Thymus (tissue), 14 donors: ENCODE measurements at places on chromosomes 5 and 9.

GRCh38 chr9:12815888-12816287 is 41.1 kb downstream of the LURAP1L start:
- no peak for DNase-seq

DNA sequence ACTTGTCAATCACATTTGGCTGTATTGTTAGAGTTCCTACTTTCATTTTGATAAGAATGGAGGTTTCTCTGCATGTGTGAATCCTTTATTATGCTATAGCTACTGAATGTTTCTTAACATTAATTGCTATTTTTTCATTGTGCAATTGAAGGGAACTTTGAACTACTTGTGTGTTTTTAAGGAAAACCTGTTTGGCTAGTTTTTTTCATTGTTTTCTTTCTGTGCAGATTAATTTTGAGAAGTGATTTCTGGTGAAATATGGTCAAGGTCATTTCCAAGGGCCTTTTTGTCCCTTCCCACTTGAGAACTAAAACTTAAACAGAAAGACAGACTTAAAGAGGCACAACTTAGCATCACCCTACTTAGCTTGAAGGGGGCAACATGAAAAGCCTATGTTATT is 1309.2 kb upstream of the WWC1 start:
- DNase-seq = no peak

GRCh38 chr9:130237076-130237475 is 28.5 kb upstream of the HMCN2 start:
- DNase-seq = no peak

- no peak for DNase-seq
These were observed 23.7 kb upstream of the MROH2B start for GRCh38 chr5:41094871-41095270.

DNA sequence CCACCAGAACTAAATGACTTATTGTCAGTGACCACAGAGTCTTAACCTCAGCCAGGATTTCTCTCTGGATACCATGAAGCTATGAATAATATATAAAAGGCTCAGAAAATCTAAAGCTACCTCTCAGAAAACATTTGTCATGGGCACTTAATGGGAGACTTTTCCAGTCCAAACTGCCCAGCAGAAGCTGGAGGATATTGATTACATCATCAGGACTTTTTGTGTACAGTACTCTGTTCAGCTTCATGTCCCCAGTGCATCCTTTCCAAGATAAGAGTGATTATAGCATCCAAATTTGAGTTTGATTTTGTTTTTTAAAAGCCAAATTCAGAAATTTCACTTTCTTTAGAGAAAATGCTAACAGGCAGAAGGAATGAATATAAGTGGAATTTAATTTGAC is 123.9 kb upstream of the C6 start:
- DNase-seq = no peak

GRCh38 chr5:1772634-1773033 is 27.0 kb downstream of the MRPL36 start:
- no peak for DNase-seq

GRCh38 chr9:29200650-29201049 is 1627.4 kb upstream of the C9orf72 start:
- no peak for DNase-seq

DNA sequence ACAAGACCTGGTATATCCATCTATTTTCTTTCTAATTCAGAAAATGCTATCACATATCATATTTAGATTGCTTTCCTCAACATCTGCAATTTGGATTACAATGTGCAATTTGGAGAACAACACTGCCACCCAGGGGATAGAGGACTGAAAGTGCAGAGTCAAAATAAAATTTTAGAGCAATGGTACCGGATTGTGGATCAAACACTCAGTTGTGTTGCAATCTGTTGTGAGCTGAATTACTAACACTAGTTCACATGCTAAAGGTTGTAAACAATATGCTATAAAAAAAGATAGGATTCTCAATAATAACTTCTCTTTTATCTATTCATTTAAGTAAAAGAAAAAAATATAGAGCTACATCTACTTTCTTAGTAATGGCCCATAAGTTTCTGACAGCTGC is 11.9 kb upstream of the SRFBP1 start:
- peak; percentile 42 for DNase-seq

- no peak for DNase-seq
These were observed 288.0 kb downstream of the ICE1 start for GRCh38 chr5:5710471-5710870.

DNA sequence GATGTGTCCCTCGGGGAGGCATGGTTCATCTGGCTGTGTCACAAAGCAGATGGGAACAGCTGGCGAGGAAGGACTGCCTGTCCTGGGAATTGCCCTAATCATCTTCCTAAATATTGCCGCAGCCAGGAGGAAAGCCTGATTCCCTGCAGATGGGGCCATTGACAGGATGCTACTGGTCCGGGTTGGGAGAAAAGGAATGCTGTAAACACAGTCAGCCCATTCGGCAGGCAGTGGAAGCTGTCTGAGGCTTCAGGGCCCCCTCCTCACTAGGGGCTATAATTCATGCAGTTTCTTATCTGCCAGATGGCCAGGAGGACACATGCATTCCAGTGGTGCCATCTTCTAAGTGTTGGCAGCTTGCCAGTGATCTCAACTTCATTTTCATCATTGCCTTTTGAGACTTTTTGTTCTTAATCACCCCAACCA is 110.3 kb downstream of the KCNIP1 start:
- no peak for DNase-seq

- DNase-seq = no peak
These were observed 181.8 kb downstream of the GADD45G start for GRCh38 chr9:89786655-89787054.

- no peak for DNase-seq
These were observed 235.5 kb upstream of the ZNF608 start for GRCh38 chr5:124981901-124982300.

GRCh38 chr5:139245637-139246339 is 47.6 kb upstream of the SIL1 start:
- DNase-seq = no peak

DNA sequence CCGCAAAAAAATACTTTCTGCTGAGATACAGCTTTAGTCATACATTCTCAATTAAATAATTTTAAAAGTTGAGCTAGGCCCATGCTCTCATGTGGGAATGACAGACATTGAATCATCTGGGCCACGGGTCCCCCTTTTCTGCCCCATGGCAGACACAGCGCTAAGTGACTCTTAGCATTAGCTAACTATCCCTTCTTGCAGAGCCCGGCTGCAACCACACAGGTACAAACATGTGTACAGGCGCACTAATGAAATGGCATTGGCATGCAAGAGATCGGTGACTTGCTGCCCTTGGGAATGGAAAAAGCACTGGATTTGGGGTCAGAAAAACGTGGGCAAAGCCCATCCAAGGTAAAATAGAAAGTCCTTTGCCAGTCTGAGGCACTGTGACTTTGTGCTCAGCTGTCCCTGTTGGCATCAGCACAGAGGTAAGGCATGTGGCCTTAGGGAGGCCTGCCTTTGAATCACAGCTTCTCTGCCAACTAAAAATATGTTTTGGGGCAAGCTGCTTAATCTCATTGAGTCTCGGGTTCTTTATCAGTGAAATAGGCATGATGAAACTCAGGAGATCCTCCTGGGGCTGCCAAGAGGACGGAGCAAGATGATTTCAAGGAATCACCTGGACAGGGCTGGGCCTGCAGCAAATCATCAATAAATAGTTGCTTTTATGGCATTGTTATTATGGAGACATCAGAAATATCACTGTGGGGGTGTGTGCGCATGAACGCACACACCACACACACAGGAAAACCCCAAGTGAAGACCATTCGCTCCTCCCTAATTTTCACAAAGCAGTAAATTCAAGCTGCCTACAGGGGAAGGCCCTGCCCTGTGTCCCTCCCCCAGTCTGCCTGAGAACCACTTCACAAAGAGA is 54.2 kb downstream of the WHRN start:
- no peak for DNase-seq

DNA sequence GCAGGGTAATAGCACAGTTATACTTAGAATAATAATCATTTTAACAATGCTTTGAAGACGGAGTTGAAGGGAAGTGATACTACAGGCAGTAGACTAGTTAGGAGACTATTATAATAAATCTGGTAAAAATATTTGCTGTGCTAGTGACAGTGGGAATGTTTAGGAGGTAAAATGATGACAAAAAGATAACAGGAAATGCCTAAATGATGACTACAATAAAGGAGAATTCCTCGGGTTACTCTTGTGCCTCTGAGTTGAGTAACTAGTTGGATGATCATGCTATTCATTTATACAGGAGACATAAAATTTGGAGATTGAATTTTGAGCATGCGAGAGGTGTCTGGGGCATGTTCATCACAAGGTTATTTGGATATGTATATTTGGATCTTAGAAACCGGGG is 32.2 kb upstream of the PAM start:
- DNase-seq = no peak

DNA sequence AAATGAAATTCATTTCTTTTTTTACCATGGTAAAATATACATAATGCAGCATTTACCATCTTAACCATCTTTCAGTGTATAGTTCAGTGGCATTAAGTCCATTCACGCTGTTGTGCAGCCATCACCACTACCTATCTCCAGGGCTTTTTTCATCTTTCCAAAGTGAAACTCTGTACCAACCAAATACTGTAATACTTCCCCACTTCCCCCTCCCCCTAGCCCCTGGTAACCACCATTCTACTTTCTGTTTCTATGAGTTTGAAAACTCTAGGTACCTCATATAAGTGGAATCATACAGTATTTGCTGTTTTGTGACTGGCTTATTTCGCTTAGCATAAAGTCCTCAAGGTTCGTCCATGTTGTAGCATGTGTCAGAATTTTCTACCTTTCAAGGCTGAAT is 23.4 kb downstream of the SPAAR start:
- no peak for DNase-seq

DNA sequence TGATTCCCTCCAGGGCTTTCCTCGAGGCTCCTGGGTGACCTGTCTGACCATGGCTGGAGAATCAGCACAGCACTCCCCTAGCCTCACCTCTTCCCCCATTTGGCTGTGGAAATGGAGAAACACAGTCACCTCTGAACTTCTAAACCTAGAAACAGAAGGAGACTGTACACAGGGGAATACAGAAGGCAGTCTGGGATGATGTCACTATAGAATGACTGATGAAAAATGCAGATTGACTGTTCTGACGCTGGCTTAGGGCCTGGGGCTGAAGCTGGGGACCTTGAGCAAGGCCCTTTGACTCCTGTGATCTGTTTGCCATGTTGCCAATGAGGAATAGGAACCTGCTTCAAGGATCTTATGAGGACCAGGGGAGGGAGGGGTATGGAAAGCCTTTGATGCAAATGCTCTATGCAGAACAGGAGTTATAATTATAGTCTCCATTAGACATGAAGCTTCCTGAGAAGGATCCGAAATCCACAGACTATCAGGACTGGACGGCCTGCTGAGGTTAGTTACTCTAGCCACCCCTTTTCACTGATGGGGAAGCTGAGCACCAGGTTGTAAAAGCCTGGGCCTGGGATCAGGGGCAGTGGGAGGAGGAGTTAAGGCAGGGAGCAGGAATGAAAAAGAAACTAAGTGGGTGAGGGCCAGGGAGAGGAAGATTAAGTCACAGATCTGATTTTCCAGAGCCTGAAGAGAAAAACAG is 24.4 kb upstream of the ANXA6 start:
- no peak for DNase-seq

DNA sequence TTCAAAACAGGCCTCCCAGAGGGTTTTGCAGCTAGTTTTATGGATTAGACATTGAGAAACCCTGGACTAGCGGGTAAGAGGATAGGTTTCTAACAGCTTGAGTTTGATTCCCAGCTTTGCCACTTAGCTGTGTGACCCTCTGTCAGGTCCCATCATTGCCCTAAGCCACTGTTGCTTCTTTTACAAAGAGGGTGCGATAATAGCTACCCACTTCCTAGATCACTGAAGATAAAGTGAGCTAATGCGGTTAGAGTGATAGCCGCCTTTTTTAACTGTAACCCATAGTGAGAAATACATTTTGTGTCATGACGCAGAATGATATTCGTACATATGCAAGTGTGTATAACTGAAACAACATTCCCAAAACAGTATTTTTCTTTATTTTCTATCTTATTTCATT is 40.3 kb downstream of the CSF1R start:
- no peak for DNase-seq

DNA sequence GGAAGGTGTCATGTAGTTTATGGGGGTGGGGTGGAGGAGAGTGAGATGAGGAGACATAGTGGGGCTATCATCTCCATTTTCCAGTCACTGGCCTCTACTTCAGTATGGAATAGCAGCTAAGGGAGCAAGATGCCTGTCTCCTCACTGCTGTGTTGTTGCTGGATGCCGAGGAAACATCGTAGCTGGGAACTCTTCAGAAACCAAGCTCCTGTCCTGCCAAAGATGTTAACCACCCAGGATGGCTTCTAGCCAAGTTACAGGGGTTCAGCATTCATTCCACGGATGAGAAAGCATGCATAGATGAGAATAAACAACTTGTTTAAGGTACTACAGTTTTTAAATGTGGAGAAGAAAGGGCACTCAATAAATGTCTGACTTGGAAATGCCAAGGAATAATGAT is 226.5 kb downstream of the ASTN2 start:
- DNase-seq = no peak

- DNase-seq = no peak
These were observed 719.2 kb upstream of the CTNND2 start for GRCh38 chr5:12623408-12623807.

GRCh38 chr5:207599-207998 is 10.4 kb downstream of the CCDC127 start:
- no peak for DNase-seq

DNA sequence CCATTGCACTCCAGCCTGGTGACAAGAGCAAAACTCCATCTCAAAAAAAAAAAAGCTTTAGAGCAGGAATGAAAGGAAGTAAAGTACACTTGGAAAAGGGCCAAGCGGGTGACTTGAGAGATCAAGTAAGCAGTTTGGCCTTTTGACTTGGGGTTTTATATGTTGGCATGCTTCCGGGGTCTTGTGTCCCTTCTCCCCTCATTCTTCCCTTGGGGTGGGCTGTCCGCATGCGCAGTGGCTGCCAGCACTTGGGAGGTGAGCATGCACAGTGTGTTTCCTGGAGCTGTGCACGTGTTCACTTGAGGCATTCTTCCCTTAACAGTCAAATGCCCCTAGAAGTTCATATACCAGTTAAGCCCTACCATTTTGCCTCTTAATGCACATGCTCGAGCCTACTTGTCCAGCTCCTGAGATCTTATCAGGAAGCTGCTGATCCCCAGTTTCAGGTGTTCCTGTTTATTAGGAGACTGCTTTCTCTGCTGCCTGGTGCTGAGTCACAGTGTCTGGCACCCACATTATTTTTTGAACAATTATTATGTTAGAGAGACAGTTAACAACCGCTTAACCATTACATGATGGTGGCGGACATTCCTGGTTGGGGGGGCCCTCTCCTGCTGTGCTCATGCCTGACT is 32.6 kb upstream of the PRRC2B start:
- DNase-seq = no peak
